ENCODE measurements at places on chromosomes 11 and 22.

DNA sequence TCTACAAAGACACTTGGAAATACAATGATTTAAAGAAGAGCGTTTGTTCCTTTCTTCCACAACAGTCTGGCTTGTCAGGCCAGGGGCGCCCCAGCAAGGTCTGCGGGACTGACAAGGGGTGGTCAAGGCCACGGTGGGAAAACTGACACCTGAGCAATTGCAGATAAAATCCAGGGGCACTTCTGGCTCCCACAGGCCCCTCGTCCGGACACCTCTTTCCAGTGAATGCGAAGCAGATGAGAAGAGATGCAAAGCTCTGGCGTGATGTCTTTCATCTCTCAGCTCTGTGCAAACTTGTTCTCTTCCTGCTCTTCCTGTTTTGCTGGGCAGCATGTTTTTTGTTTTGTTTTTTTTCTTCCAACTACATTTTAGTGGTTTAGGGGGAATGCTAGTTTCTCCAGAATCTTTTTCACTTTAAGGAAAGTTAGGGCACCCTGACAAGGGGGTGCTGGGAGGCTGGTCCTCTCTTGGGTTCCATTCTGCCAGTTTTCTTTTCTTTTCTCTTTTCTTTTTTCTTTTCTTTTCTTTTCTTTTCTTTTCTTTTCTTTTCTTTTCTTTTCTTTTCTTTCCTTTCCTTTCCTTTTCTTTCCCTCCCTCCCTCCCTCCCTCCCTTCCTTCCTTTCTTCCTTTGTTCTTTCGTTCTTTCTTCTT lies 11.1 kb upstream of the CBX6 start:
- DNase-seq, result no peak

DNA sequence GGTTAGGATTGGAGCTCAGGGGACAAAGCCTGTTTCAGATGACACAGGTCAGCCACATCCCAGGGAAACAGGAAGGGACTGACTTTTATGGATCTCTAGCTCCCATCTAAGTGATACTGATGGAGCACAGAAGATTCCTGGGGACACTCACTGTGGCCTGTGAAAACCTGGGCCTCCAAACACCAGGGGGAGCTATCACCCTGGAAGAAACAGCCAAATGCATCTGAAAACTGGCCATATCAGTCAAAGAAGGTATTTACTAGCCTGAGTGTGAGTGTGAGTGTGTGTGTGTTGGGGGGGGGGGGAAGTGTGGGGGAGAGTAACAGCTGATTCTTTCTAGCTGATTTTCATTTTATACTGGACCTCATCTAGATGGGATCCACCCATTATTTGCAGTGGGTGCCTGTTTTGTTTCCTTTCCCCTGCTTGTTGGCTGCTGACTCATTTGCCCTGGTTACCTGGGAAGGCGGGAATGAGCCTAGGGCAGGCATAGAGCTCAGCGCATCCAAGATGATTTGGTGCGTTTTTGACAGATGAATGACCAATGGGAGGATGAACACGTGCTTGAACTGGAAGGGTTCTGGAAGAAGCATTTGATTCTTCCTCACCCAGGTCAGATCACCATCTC lies 284.0 kb downstream of the KIRREL3 start:
- DNase-seq, result no peak

GRCh38 chr22:36660510-36660840 lies 43.1 kb downstream of the CACNG2 start:
- DNase-seq, result no peak

DNA sequence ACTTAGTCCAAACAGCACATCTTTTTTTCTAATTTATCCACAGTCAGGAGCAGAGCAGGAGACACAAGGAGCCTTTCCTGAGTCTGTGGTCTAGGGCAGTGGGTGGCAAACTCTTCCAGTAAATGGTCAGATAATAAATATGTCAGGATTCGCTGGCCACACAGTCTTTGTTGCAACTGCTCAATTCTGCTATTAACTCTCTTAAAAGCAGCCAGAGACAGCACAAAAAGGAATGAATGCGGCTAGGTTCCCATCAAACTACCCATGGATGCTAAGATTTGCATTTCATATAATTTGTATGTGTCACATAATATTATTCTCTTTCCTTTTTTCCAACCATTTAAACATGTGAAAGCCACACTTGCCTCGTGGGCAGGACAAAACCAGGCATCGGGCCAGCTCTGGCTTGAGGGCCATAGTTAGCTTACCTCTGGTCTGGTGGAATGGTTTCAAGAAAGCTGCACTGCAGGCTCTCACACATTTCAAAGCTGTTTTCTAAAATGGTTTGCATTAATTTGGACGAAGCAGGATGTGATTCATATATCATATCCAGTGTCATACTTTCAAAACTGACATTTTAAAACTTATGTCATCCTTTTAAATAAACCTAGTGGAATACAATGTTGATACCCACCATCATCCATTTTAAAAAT lies 64.7 kb upstream of the CD5 start:
- no peak for DNase-seq

GRCh38 chr11:47154616-47155570 lies 21.8 kb downstream of the ARFGAP2 start:
- no peak for DNase-seq

DNA sequence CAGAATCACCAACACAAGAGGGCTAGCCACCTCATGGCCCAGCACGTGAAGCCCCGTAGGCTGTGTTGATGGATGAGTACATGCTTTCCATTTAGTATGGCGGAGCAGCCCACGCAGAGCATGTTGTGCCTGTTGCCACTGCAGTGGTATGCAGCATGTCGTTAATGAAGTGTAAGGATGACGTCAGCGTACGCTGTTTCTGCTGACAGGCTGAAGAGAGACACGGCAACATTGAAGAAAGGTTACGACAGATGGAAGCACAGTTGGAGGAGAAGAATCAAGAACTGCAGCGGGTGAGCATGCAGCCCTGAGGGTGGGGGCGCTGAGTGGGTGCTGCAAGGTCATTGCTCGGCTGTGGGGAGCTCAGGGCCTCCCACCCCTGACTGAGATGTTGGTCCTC lies 62.8 kb downstream of the PPFIA1 start:
- no peak for DNase-seq

GRCh38 chr11:110447343-110447742 lies 17.6 kb downstream of the FDX1 start:
- no peak for DNase-seq

- DNase-seq, result no peak
Observed at GRCh38 chr22:38694049-38694448, 6.7 kb downstream of the JOSD1 start.

DNA sequence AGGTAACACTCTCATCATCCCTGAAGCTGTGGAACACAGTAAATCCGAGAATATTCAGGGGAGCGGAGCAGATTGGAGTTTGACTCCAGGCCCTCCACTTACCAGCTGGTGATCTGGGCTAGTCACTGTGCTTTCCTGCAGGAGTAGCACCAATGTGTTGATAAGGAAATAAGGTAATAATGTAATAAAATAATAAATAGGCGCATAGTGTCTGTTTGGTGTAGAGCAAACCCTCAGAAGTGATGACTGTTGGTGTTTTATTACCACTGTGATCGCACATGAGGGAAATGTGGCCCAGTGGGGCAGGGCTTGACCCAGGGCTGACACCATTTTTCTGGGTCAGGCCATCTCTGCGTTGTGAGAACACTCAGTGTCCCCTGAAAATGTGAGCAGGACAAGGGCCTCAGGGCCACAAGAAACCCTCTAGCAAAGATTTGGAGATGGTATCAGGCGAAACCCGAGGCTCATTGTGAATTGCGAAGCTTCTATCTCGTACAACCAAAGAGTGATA lies 563.9 kb upstream of the B3GAT1 start:
- DNase-seq, result no peak

- DNase-seq, result no peak
Observed at GRCh38 chr22:45034156-45034555, 24.4 kb upstream of the PHF21B start.

GRCh38 chr11:110294509-110294908 lies 1.9 kb downstream of the RDX start:
- no peak for DNase-seq

GRCh38 chr11:5527716-5528115 lies 11.2 kb upstream of the UBQLNL start:
- no peak for DNase-seq

GRCh38 chr11:86981777-86982540 lies 26.8 kb upstream of the FZD4 start:
- no peak for DNase-seq
